Endodermal cell (in vitro differentiated cells): ENCODE measurements at places on chromosomes 4 and X. TPM values are rescaled to one million over a fixed set of nuclear protein-coding genes. Genes with fewer than 3 reads are reported as not detected.
A peak's percentile ranks its signal among the peaks of the same experiment; 100 is the strongest.

DNA sequence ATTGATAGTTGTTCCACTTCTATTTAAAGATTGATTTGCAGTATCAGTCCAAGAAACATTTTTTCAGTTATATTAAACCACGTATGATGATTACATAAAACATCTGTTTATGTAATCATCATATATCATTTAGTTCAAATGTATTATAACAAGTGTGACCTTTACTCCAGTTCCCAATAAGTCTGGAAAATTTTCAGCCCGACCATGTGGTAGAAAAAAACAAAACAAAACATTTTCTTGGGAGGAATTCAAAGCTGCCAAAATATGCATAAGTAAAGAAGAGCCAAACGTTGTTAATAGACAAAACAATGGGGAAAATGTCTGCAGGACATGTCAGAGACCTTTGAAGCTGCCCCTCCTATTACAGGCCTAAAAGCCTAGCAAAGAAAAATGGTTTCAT, 709.1 kb downstream of the FAT4 start:
- no peak for DNase-seq

DNA sequence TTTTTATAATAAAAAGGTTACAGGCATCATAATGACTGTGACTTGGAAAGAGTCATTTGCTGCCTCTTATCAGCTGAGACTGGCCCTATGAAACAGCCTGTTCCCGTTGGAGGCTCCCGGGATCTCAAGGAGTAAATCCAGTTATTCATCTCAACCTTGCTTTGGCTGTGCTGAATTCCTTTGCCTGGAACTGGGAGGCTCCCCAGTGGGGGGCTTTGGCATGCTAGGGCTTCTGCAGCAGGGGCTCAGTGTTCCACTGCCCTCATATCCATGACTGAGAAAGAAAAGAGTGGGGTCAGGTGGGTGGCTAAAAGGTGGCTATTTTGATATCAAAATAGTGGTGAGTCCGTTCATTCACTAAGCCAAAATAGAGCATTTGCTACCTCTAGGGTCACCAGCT, 71.2 kb downstream of the TRPC5 start:
- peak; percentile 75 for DNase-seq

GRCh38 chr4:4519297-4519894, 22.5 kb downstream of the STX18 start:
- DNase-seq: no peak

GRCh38 chr4:16205298-16206164, 20.7 kb downstream of the TAPT1 start:
- no peak for DNase-seq

DNA sequence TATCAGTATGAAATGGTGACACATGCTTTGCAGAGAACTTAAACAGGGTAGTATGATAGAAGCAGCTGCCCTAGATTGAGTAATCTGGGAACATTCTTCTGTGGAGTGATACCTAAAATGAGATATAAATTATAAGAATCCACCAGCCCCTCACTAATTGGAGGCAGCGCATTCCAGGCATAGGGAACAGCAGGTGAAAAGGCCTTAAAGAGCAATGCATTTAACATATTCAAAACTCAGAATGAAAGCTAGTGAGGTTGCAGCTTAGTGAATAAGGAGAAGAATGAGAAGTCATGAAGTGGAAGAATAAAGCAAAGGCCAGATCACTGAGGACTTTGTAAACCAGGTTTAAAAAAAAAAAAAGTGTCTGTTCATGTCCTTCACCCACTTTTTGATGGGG, 4.9 kb upstream of the ODAM start:
- no peak for DNase-seq

- DNase-seq: no peak
Observed at GRCh38 chr4:67659065-67659464, 41.9 kb downstream of the UBA6 start.

DNA sequence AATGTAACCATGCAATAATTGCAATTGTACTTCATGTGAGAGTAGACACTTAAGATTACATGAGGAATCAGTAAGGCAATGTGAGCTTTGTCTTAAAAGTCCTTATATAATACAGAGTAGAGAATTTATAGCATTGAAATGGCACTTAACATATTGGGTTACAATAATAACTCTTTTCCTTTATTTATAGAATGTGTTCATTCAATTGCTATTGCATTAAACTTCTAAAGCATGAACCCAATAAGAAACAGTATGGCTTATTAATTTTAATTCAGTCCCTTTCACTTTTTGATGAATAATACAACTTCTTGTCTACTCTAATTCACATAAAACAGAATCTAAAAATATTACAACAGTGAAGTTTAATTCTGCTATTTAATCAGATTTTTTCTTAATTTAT, 174.2 kb upstream of the PABPC4L start:
- DNase-seq: no peak

DNA sequence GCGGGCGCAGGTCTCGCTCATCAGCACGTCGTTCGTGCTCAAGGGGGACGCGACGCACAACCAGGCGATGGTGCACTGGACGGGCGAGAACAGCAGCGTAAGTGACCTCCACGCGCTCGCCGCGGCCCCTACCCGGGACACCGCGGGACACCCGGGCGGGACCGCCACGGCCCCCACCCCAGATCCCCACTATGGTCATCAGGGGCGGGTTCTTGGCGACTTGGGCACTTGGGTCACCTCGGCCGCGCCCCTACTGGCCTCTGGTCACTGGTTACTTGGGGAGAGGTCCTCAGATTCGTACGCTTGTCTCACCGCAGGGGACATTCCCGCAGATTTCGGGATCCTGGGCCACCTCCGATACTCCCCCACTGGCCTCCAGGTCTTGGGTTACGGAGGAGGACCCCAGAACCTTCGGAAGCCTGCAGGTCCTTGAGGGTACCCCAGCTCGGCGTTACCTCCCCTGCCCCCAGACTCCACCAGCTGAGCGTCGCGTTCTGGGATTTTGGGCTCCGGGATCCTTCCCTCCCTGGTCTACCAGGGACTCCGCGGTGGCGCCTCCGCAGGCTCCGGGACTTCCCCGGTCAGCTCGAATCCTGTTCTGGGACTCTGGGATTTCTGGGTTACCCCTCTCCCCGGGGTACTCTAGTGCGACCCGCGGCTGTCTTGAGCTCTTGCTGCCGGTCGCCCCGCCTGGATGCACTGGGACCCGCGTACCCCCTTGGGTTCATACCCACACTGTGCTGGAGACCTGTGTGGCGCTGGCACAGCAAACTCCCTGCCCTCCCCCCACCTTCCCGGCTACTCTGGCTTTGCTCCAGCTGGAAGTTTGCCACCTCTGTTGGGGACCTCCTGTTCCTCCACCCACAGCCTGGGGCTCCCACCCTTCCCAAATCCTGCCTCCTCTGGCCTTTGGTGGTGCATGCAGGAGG, 956 bp downstream of the SORCS2 start:
- DNase-seq: peak; percentile 77

Gene SCD5
- 3.4 and 5.2 TPM in 2 replicates for total RNA-seq

Gene GIMD1
- not detected in 2 replicates for total RNA-seq

Gene GUCY1A1
- total RNA-seq: 0.79 and 1.1 TPM in 2 replicates

Gene DUSP21
- not detected in 2 replicates for total RNA-seq

Gene PROM1
- total RNA-seq: 12.0 to 40.1 TPM (median 38.6 TPM) in 3 replicates

Gene OPHN1
- 2.0 and 2.9 TPM in 2 replicates for total RNA-seq
